ENCODE measurements at places on chromosomes 11 and 22.
A peak's percentile ranks its signal among the peaks of the same experiment; 100 is the strongest.

- no peak for DNase-seq
Observed at GRCh38 chr11:45671246-45672171, 6.1 kb upstream of the CHST1 start.

DNA sequence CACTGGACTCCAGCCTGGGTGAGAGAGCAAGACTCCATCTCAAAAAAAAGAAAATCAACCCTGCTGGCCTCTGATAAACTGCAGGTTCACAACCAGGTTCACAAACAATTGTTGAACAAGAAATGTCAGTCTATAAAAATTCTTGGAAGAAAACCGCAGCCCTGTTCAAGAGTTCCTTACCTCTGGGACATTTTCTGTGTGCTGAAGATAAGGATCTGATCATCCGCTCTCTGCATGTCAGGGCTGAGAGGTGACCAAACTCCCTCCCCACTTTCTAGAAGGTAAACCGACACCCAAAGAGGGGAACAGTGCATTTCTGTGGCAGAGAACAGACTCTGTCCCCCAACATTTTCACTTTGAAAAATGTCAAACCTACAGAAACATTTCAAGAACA, 4.2 kb upstream of the UPK3A start:
- DNase-seq = no peak

- no peak for DNase-seq
Observed at GRCh38 chr11:60910281-60910687, 3.7 kb upstream of the TMEM109 start.

DNA sequence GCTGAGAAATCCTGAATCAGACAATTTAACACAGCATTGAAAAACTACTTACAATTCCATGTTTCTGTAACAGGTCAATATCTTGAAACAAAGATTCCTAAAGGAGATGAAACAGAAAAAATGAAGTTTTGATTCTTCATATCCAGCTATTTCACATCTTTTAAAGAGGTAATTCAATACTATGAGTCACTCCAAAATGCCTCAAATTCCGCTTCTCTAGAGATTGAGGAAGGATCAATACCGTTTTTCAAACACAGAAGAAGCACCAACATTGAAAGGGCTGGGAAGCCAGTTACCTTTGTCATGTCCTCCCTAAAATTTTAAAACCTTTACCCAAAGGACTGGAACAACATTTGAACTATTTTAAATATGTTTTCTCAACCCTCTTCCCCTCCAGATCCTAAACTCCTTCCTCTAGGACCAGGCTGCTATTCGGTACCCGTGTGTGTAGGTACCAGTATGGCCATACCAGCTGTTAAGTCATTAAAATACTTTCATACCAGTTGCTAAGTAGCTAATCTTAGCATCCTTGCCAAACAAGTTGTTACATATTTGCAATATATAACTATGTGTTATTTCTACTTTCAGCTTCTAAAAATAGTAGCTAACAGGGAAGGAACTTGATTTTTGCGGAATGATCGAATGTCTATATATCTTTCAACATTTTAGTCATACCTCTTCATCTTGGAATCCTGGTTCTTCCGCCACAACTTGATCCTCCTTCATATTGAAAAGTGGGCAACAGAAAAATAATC, 2.3 kb downstream of the DMC1 start:
- DNase-seq = no peak

- no peak for DNase-seq
Observed at GRCh38 chr11:110730773-110731172, 18.5 kb upstream of the ARHGAP20 start.

- DNase-seq = no peak
Observed at GRCh38 chr11:124891373-124891861, 6.2 kb downstream of the ROBO4 start.

DNA sequence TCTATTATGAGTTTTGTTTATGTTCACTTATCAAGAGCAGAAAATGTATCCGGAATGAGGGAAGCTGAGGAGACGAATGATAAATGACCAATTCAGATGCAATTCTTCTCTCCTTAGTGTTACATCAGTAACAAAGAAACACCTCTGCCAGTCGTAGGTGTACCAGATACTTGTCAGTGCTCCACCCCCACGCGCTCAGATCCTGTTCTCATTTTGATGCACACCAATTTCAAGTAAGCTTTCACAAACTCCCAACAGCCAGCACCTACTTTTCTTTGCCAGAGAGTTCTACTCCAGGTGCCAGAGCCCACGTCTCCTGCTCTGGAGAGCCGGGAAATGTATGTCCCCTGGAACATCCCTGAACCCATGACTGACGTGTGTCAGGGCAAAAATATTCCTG, 43.7 kb downstream of the OR8B12 start:
- DNase-seq = no peak

- DNase-seq = no peak
Observed at GRCh38 chr11:59102259-59102765, 4.7 kb upstream of the FAM111B start.

DNA sequence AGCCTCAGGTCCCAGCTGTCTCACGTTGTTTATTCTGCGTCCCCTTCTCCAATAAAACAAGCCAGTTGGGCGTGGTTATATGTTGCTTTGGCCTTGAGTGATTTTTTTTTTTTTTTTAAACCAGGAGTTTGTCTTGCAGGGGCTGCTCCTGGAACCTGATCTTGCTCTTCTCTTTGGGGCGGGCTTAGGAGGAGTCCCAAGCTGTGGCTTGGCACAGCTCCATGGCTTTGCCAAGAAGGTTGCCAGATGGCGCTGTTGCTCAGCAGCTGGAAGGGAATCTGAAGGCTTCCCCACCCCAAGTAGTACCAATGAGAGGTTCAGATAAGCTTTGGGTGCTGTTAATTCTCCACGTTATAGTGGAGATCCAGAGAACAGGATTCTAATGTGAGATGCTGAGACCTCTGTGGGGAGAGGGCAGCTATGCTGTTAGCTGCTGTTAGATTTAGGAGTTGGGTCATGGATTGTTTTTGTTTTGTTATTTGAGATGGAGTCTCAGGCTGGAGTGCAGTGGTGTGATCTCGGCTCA, 2.0 kb upstream of the FERMT3 start:
- DNase-seq = peak; percentile 82

GRCh38 chr11:70303070-70303469, 32.6 kb downstream of the PPFIA1 start:
- no peak for DNase-seq

DNA sequence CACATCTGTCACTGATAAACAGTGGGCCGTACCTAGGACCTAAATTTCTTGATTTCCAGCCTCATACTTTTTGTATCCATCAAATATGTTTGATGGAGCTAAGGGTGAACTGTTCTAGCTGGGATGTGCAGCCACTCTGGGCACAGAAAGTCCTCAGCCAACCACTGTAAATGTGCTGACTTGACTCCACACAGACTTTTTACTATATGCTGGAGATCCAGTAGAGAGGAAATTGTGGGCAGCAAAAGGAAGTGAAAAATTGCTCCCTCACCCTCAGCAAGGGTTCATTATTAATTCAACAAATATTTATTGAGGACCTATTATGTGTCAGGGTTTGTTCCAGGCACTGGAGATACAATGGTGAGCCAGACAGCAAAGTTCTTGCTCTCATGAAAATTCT, 54.2 kb upstream of the AMPD3 start:
- no peak for DNase-seq

DNA sequence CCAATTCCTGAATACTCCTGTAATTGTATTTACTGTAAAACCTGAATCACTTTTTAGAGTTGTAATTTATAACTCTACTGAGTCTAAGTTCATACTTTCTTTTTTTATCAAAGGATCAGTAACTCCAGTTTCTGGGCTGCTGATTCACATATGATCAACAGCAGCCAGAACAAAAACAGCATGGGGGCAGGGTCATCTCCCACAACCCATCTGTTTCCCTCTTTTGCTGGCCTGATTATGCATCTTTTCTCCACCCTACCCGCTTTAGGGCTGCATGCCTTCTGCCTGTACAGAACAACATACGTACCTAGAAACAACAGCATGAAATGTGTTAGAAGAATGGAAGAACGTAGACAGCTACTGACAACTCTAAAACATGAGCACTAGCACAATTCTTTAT, 76.0 kb downstream of the MRTFA start:
- no peak for DNase-seq

DNA sequence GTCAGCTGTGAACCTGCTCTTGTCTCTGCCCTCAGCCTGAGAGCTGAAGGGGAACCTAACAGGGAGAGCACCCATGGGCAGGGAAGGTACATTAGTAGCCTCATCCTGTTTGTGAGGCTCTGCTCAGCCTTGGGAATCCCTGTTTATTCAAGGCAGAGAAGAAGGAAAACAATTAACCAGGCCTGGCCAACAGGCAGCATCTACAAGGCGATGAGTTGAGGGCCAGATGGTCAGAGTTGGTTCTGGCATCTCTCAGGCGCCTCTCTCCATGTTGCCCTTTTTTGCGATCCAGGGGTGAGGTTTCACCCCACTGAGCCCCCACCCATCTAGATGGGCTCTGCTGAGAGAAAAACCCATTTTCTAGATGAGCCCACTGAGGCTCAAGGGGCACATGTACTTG, 54.0 kb upstream of the TOP3B start:
- DNase-seq = no peak

- DNase-seq = no peak
Observed at GRCh38 chr22:35375031-35375430, 5.9 kb upstream of the HMOX1 start.

- DNase-seq = no peak
Observed at GRCh38 chr11:776561-777287, 563 bp downstream of the GATD1 start.

GRCh38 chr11:62137276-62137861, 13.6 kb downstream of the INCENP start:
- no peak for DNase-seq

GRCh38 chr11:203056-203944, 3.9 kb downstream of the BET1L start:
- no peak for DNase-seq

DNA sequence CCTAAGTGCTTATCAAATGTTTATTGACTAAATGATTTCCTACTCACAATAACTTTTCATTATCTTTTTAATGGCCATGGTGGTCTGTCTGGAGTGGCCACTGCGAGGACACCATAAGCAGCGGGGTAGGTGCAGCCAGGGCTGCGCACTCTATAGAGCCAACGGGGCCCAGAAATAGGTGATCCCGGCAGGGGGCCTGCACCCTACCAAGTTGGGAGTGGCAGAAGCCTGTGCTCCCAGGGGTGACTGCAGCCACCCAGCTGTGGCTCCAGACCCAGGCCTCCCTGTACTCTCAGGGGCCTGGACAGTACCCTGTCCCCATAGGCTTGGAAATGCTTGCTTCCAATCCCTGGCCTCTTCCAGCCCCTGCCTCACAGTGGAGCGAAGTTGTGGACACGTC, 426.4 kb upstream of the FAT3 start:
- DNase-seq = no peak

- DNase-seq = no peak
Observed at GRCh38 chr11:64382586-64382985, 23.6 kb downstream of the RPS6KA4 start.

GRCh38 chr22:48389916-48390315, 1437.8 kb downstream of the BRD1 start:
- no peak for DNase-seq

DNA sequence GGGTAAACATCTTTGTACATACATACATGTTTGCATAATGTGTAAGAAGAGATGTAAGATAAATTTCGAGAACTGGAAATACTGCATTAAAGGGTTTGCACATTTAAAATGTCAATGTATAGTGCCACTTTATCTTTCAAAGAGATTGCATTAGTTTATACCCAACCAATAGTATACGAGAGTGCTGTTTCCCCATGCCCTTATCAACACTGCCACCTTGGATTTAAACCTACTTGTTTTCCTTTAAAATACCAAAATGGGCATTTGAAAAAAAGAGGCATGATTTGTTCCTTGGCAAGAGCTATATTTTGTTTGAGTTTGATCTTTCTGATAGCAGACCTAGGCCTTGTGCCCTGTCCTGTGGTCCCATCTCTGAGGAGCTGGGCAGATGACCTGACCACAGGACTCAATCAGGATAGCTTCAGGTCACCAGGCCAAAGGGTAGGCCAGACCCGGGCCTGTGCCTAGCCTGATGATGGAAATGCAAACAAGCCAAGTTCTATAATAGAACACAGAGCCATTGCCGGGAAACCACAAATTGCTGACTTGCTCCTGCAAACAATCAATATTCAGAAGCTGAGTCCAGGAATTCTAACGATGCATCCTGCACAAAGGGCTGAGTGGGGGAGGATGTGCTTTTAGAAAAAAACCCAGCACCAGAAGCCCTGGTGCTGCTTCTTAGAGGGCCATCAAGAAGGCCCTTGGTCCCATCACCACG, 16.9 kb upstream of the ALG8 start:
- DNase-seq = no peak
